Glutamatergic neuron (in vitro differentiated cells): ENCODE measurements at places on chromosomes 1 and 21. TPM values are rescaled to one million over a fixed set of nuclear protein-coding genes. Genes with fewer than 3 reads are reported as not detected.

The AMY2A gene
- not detected for total RNA-seq

The KCTD3 gene
- total RNA-seq: 46.3 TPM

GRCh38 chr1:181484821-181485220, 1.5 kb downstream of the CACNA1E start:
- H3K4me1 ChIP-seq: peaks cover 7% of the 10 kb centered on the region
- H3K4me3 ChIP-seq: peak overlapping the region; percentile 91
- peaks cover 21% of the 10 kb centered on the region for H3K27me3 ChIP-seq

DNA sequence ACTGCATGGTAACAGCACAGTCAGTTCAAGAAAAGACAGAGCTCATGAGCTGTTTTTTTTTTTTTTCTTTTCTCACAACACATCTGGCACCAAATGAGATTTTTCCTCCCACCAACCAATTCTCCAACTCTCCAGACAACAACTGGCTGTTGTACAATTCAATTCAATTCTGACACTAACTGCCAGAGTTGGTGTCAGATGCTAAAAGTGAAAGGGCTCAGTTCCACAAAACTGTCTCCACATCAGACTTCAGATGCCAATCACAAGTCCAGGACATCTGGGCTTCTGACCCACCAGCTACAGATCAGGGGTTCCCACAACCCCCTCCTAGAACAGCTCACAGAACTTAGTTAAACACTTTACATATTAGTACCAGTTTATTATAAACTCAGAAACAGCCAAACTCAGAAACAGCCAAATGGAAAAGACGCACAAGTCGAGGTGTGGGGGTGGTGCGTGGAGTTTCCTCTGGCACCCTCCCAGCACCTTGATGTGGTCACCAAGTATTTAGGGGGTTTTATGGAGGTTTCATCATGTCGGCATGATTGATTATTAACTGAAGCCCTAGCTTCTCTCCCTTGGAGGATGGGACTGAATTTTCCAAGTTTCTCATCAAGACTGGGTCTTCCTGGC, 39.2 kb upstream of the LRRC8D start:
- no peak for DNase-seq
- peaks cover 2% of the 10 kb centered on the region for H3K4me1 ChIP-seq

GRCh38 chr1:160398823-160399222, 1.5 kb upstream of the VANGL2 start:
- peak overlapping the region; percentile 7 for H3K27ac ChIP-seq
- peaks cover 7% of the 10 kb centered on the region for H3K27me3 ChIP-seq
- H3K4me3 ChIP-seq: peak overlapping the region; percentile 74
- no peaks in the 10 kb centered on the region for H3K36me3 ChIP-seq
- H3K4me1 ChIP-seq: peaks cover 18% of the 10 kb centered on the region

DNA sequence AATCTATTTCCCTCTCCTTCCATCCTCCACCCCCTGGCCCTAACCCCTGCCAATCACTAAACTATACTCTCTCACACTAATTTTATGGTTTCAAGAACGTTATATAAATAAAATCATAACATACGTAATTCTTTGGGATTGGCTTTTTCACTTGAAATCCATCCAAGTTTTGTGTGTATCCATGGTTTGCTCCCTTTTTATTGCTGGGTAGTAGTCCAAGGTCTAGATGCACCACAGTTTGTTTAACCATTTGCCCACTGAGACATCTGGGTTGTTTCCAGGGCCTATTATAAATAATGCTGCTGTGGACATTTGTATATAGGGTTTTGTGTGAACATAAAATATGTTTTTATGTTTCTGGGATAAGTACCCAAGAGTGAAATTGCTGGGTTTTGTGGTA, 61.4 kb downstream of the TEX35 start:
- H3K4me3 ChIP-seq: no peak overlapping the region
- no peak for DNase-seq
- H3K36me3 ChIP-seq: no peaks in the 10 kb centered on the region
- no peak overlapping the region for H3K27ac ChIP-seq
- H3K27me3 ChIP-seq: no peaks in the 10 kb centered on the region

- no peak overlapping the region for H3K27ac ChIP-seq
- no peaks in the 10 kb centered on the region for H3K36me3 ChIP-seq
- H3K4me1 ChIP-seq: no peaks in the 10 kb centered on the region
Measured at GRCh38 chr1:149986486-149987296, 23.8 kb downstream of the OTUD7B start.

- no peaks in the 10 kb centered on the region for H3K27me3 ChIP-seq
- H3K4me3 ChIP-seq: no peak overlapping the region
- DNase-seq: no peak
- no peak overlapping the region for H3K27ac ChIP-seq
- H3K36me3 ChIP-seq: no peaks in the 10 kb centered on the region
Measured at GRCh38 chr21:29582855-29583254, 284.1 kb downstream of the BACH1 start.

DNA sequence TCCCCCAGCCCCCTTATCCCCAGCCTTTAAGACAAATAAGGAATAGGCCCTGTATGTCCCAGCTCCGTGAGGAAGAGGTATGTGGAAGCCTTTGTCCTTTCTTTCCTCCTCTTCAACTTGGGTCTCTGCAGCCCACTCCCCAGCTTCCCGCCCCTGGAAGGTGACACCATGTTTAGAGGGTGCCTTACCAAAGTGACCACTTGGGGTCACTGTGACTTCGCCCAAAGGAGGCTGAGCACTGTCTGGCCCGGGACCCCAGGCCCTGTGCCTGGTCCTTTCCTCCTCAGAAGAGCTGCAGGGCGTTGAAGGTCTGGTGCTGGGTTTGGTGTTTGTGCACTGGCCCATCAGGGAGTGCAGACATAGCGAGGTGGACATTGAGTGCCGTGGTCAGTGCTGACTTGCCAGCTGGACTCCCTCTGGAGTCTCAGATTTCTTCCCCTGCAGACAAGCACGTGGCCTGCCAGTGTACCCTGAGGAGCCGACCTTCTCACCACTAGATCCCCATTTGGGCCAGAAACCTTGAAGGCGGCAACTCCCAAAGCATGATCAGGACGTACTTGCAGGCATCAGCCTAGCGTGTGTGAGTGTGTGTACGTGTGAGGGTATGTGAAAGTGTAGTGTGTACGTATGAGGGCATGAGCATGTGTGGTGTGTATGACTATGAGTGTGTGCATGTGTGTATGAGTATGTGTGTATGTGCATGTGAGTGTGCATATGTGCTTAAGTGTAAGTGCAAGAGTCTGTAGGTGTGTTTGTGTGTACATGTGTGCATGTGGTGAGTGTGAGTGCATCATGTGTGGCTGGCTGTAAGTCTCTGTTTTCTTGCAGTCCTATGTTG, 181.4 kb upstream of the KIAA0040 start:
- H3K4me1 ChIP-seq: no peaks in the 10 kb centered on the region
- H3K36me3 ChIP-seq: no peaks in the 10 kb centered on the region
- peak; percentile 79 for DNase-seq
- H3K27me3 ChIP-seq: no peaks in the 10 kb centered on the region
- no peak overlapping the region for H3K4me3 ChIP-seq
- H3K27ac ChIP-seq: no peak overlapping the region

GRCh38 chr1:114345930-114346479, 165.0 kb downstream of the TRIM33 start:
- peak overlapping the region; percentile 93 for H3K27ac ChIP-seq
- peak overlapping the region; percentile 95 for H3K4me3 ChIP-seq
- peaks cover 7% of the 10 kb centered on the region for H3K27me3 ChIP-seq
- no peaks in the 10 kb centered on the region for H3K36me3 ChIP-seq
- DNase-seq: peak; percentile 30
- H3K4me1 ChIP-seq: peaks cover 18% of the 10 kb centered on the region
